ENCODE measurements at places on chromosomes 3 and 15.

GRCh38 chr15:91311986-91312385, 211.9 kb downstream of the SV2B start:
- no peak for DNase-seq

GRCh38 chr3:117880638-117881037, 1154.0 kb downstream of the IGSF11 start:
- no peak for DNase-seq

DNA sequence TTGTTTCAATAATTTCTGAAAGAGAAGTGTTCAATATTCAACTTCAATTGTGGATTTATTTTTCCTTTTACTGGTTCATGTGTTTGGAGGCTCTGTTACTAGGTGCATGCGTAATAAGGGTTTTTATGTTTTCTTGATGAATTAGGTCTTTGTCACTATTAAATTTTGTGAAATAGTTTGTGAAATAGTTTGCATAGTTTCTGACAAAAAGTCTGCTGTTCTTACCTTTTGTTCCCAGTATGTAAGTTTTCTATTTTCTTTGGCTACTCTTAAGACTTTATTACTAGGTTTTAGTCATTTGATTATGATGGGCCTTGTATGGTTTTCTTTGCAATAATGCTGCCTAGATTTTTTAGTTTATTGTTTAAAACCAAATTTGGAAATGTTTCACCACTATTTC, 38.0 kb downstream of the MEF2A start:
- no peak for DNase-seq

DNA sequence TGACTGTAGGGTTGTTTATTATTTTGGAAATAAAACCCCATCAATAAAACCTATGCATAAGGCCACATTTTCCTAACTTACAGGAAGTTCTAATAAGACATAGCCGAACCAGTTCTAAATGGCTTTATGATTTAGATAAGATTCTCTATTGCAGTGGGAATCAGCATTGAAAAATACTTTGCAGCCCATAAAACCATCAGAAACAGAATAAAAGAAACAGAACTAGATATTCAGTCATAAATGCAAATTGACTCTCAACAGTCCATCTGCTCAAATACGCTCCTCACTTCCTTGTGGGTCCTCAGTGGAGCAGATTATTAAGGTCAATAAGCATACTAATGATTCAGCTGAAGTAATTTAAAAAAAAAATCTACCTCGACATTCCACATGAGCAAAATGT, 8.8 kb downstream of the SATB1 start:
- DNase-seq: no peak

- DNase-seq: no peak
Observed at GRCh38 chr3:157387708-157388435, 48.8 kb upstream of the PTX3 start.
